ENCODE measurements at places on chromosomes 16 and 17. TPM values are rescaled to one million over a fixed set of nuclear protein-coding genes. Genes with fewer than 3 reads are reported as not detected.

GRCh38 chr16:12149971-12150370 is 173.4 kb downstream of the SNX29 start:
- H3K4me1 ChIP-seq = no peaks in the 10 kb centered on the region
- H3K4me3 ChIP-seq = no peak overlapping the region
- ATAC-seq = no peak
- H3K27me3 ChIP-seq = no peaks in the 10 kb centered on the region
- no peaks in the 10 kb centered on the region for H3K36me3 ChIP-seq

- no peaks in the 10 kb centered on the region for H3K4me1 ChIP-seq
- H3K27ac ChIP-seq = no peak overlapping the region
Observed at GRCh38 chr17:41905172-41905571, 13.6 kb downstream of the ACLY start.

GRCh38 chr17:16939606-16940115 is 32.3 kb downstream of the TNFRSF13B start:
- H3K27me3 ChIP-seq = peaks cover 3% of the 10 kb centered on the region
- H3K4me3 ChIP-seq = no peak overlapping the region
- no peak for ATAC-seq
- H3K27ac ChIP-seq = no peak overlapping the region
- no peaks in the 10 kb centered on the region for H3K4me1 ChIP-seq
- H3K36me3 ChIP-seq = no peaks in the 10 kb centered on the region

DNA sequence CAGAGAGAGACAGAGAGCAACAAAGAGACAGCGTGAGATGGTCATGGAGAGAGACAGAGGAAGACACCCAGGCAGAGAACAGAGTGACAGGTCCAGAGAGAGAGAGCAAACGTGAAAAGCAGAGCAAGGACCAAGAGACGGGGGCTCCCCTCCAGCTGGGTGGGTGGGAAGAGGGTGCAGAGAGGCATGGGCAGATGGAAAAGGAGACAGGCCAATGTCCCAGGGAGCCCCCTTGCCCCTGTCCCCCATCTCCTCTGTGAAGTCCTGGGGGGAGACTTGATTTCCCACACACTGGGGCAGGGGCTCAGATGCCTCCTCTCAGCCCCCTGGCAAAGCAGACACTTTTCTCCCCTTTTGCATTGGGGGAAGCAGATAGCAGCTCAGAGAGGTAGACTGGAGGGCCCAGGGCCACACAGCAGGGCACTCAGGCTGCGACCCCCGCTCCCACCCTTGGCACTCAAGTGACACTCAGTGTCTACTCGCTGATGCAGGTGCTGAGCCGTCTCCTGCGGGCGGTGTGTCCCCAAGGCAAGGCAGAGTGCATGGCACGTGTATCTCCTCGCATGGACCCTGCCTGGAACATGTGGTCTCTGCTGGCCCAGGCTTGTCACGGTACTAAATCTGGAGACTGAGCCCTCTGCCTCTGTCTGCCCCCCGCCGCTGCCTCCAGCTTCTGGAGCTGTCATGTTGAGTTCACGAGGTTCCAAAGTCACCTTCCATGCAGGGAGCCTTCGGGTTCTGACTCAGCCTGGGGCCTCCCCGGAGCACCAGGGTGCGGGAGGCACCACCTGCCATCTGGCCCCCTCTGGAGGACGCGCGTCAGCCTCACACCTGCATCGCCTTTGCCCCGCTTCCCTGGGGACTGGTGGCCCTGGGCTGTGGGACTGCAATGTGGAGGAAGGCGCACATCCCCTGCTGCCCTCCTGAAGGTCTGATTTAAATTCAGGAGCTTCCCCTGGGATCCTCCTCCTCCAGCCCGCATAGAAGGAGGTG is 215.9 kb upstream of the GSE1 start:
- no peak overlapping the region for H3K4me3 ChIP-seq
- no peak for ATAC-seq
- H3K36me3 ChIP-seq = no peaks in the 10 kb centered on the region
- no peaks in the 10 kb centered on the region for H3K27me3 ChIP-seq

MPDU1 gene
- 58.3 TPM for total RNA-seq

- H3K36me3 ChIP-seq = no peaks in the 10 kb centered on the region
- H3K4me3 ChIP-seq = no peak overlapping the region
- H3K4me1 ChIP-seq = no peaks in the 10 kb centered on the region
- peaks cover 10% of the 10 kb centered on the region for H3K27me3 ChIP-seq
- no peak overlapping the region for H3K27ac ChIP-seq
- no peak for ATAC-seq
Observed at GRCh38 chr16:81276323-81276722, 37.8 kb downstream of the BCO1 start.

DNA sequence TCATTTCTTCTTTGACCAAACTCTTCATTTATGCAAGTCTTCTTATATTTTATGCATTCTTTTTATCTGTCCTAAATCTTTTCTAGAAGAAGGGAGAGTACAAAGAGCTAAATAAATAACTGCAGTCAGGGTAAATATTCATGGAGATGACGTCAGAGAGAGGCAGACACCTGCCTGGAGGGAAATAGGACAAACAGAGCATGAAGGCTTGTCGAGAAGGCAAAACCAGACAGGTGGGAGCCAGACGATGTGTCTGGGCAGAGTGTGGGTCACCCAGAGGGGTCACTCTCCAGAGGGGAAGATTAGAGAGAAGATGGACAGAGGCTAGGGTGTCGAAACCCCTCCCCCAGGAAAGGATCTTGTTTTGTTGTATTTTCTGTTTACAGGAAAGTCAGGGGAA is 78.3 kb upstream of the RPL38 start:
- peaks cover 32% of the 10 kb centered on the region for H3K27me3 ChIP-seq
- H3K36me3 ChIP-seq = no peaks in the 10 kb centered on the region
- H3K4me3 ChIP-seq = no peak overlapping the region

GRCh38 chr16:1188432-1189189 is 35.7 kb downstream of the CACNA1H start:
- no peak overlapping the region for H3K27ac ChIP-seq
- no peaks in the 10 kb centered on the region for H3K27me3 ChIP-seq
- ATAC-seq = peak; percentile 52

OR4D1 gene
- 0.13 TPM for total RNA-seq

- H3K36me3 ChIP-seq = no peaks in the 10 kb centered on the region
- H3K27me3 ChIP-seq = no peaks in the 10 kb centered on the region
- no peak overlapping the region for H3K27ac ChIP-seq
- no peak for ATAC-seq
- H3K4me1 ChIP-seq = no peaks in the 10 kb centered on the region
- no peak overlapping the region for H3K4me3 ChIP-seq
Observed at GRCh38 chr16:60792437-60792836, 1243.8 kb downstream of the CDH8 start.

DNA sequence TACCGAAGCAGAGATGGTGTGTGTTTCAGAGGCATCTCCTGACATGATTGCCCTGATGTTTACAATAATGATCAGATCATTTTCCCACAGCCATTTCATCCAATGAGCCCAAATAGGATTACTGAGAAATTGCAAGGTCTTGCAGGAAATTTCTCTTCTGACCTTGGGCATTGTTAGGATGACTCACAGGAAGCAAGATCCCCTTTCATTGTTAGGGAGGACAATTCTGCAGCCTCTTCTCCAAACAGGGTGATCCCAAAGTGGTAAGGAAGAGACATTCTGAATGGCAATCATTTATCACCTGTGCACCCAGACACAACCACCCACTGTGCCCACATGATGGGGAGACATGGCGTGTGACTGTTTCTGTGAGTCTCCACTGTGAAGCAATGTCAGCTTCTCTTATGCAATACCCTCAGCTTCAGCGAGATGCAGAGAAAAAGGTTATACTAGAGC is 306.7 kb upstream of the XYLT1 start:
- H3K27ac ChIP-seq = no peak overlapping the region
- no peak overlapping the region for H3K4me3 ChIP-seq
- H3K4me1 ChIP-seq = no peaks in the 10 kb centered on the region
- no peaks in the 10 kb centered on the region for H3K36me3 ChIP-seq
- no peak for ATAC-seq
- H3K27me3 ChIP-seq = peaks cover 17% of the 10 kb centered on the region

- H3K4me3 ChIP-seq = peak overlapping the region; percentile 76
- H3K27ac ChIP-seq = peak overlapping the region; percentile 92
- no peak for ATAC-seq
- H3K27me3 ChIP-seq = no peaks in the 10 kb centered on the region
Observed at GRCh38 chr16:48612611-48613010, 2.6 kb upstream of the N4BP1 start.

GRCh38 chr17:61139219-61139618 is 260.4 kb upstream of the TBX2 start:
- ATAC-seq = peak; percentile 89
- H3K4me1 ChIP-seq = peaks cover 9% of the 10 kb centered on the region
- no peaks in the 10 kb centered on the region for H3K36me3 ChIP-seq
- H3K27ac ChIP-seq = peak overlapping the region; percentile 40
- H3K4me3 ChIP-seq = peak overlapping the region; percentile 35
